ENCODE measurements at places on chromosomes 5 and 9. TPM values are rescaled to one million over a fixed set of nuclear protein-coding genes. Genes with fewer than 3 reads are reported as not detected.

GRCh38 chr5:43396762-43397304 is 15.4 kb downstream of the CCL28 start:
- DNase-seq: peak; percentile 64

GRCh38 chr5:10675177-10675700 is 85.8 kb downstream of the DAP start:
- no peak for DNase-seq

DNA sequence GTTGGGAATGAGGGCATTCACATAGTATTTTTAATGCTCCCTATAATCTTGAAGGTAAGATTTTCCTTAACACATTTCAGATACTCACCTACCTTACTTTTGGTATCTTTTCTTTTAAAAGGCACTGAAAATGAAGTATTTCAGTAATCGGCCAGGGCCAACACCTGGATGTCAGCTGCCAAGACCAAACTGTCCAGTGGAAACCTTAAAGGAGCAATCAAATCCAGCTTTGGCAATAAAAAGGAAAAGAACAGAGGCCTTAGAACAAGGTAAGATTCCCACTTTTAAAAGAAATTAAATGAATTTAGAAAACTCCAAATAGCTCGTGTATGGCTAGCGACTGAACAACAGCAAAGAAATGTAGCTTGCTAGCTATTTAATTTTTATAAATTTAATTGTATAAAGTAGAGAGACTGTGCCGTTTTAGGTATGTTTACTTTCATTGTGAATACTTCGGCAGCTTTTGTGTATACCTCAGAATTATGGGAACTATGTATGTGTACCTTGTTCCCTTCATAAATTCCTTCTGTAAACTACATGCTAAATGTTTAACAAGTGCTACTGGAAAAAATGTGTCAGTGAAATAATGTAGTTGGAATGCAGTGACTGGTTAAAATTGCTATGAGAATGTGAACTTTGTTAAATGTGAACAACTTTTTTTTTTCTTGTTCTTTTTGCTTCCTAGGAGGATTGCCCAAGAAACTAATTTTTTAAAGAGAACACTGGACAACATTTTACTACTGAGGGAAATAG is 41.9 kb downstream of the CDK7 start:
- DNase-seq: no peak

- DNase-seq: no peak
These were observed 101.9 kb upstream of the SLC44A1 start for GRCh38 chr9:105142406-105143135.

DNA sequence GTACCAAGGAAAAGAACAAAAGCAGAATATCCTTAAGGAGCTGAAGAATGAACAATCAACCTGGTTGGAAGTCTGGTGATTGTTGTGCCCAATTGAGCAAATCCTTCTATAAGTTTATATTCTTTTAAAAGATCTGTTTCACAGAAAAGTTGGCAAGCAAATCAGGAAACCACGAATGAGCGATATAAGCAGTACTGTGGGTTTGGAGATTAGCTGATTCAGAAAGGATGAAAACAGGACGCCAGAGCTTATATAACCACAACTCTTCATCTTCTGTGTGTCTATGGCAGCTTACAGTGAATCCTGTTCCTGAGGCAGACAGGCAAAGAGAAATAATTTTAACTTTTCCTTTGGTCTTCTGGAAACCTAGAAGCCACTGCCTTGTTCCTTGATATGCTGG is 61.7 kb downstream of the SLC38A9 start:
- no peak for DNase-seq

- DNase-seq: peak; percentile 37
These were observed 190.1 kb downstream of the CWC27 start for GRCh38 chr5:64958757-64959391.

GRCh38 chr9:36337865-36338264 is 62.2 kb downstream of the RNF38 start:
- DNase-seq: no peak

DNA sequence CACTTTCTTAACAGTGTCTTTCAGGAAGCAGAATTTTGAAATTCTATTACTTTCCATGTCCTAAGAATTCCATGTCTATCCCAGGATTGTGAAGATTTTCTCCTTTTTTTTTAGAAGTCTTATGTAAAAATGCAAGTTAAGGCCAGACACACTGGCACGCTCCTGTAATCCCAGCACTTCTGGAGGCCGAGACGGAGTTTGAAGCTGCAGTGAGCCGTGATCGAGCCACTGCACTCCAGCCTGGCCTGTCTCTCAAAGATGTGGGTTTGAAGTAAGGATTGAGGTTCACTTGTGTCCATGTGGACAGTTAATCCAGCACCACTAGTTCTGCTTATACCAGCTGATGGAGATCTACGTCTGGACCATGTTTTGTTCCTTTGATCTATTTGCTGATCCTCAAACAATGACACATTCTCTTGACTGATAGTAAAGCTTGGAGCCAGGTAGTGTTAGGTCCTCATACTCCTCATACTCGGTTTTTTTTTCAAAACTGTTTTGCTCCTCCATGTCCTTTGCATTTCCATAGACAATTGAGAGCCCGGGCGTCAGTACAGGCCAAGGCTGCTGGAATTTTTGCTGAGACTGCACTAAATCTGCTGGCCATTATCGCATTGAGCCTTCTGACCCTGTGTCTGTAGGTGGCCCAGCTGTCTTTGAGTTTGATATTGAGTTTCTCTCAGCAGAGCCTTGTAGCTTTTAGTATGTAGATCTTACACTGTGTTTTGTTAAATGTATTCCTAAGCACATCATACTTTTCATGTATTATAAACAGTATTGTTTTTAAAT is 53.4 kb upstream of the CACNA1B start:
- no peak for DNase-seq

- DNase-seq: peak; percentile 19
These were observed 48.4 kb downstream of the SECISBP2 start for GRCh38 chr9:89366711-89367110.

DNA sequence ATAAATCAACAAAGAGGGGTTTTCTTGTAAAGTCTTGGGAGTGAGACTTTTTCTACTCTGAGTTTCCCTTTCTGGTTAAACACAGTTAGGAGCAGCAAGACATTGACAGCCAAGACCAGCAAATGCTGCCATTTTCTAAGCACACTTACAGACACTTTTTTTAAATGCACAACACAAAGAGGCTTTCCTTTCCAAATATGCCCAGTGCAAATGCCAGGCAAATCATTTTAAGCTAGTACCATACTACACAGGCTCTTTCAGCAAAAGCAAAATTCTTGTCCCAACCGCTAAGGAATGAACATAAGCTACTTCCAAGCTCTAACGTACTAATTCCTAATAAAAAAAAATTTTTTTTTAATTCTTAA is 68.2 kb downstream of the DENND1A start:
- DNase-seq: no peak

- no peak for DNase-seq
These were observed at the start of gene PCDHA4 for GRCh38 chr5:140806834-140807775. Gene PCDHA4 (plus strand): TSS chr5:140807068.

- DNase-seq: no peak
These were observed 130.3 kb upstream of the CNTLN start for GRCh38 chr9:17004500-17004899.

SPINK13 gene
- 0.93 TPM for polyA plus RNA-seq

PTGER4 gene
- polyA plus RNA-seq: 2.2 TPM

RNF183 gene
- polyA plus RNA-seq: 0.46 TPM

CLIC3 gene
- 44.9 TPM for polyA plus RNA-seq

CARTPT gene
- polyA plus RNA-seq: not detected

PLPP7 gene
- polyA plus RNA-seq: 1.1 TPM

MYOZ3 gene
- 11.3 TPM for polyA plus RNA-seq

SAXO1 gene
- 0.30 TPM for polyA plus RNA-seq

LECT2 gene
- 0.69 TPM for polyA plus RNA-seq

DDX4 gene
- 0.17 TPM for polyA plus RNA-seq

FGF1 gene
- 0.86 TPM for polyA plus RNA-seq
